Activated CD4-positive, CD25-positive, alpha-beta regulatory T cell treated with anti-CD3 and anti-CD28 coated beads, Interleukin-2, amount 50 U/mL, for 16 hours (primary cell): ENCODE measurements at places on chromosomes 6 and 20.

DNA sequence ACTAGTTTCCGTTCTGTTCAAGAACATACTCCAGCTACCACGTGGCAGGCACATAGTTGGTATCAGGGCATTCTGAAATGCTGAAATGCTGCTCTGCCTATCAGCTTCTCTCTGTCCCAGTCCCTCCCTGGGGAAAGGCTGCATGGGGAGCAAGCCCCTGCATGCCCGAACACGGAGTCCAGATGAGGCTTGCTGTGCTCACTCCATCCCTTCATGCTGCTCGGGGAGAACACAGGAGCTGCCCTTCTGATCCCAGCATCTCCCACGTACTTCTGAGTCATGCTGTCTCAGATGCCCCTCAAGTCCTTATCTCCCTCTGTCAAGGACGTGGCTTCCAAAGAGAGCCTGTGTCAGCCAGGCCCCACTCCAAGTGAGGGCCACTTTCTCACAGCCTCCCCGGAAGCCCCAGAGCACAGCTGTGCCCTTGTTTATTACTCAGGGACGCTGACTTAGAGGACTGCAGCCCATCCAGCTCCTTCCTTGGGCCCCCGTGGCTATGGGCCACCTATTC, 29.4 kb downstream of the THBS2 start:
- DNase-seq = no peak

DNA sequence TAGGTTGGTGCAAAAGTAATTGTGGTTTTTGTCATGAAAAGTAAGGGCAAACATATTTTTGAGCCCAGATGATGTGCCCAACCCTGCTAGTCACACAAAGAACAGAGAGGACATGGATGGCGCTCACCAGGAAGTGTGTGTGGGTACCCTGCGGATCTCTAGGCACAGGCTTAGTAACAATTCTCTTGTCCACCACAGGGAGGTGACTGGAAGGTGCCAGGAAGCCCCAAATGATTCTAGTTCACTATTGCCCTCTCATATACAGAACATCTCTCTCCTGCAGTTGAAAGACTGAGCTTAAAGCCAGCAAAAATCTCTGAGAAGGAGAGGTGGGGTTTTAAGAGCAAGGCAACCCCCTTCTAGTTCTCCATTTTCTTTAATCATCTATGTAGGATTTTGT, 272.1 kb upstream of the TAB2 start:
- no peak for DNase-seq

DNA sequence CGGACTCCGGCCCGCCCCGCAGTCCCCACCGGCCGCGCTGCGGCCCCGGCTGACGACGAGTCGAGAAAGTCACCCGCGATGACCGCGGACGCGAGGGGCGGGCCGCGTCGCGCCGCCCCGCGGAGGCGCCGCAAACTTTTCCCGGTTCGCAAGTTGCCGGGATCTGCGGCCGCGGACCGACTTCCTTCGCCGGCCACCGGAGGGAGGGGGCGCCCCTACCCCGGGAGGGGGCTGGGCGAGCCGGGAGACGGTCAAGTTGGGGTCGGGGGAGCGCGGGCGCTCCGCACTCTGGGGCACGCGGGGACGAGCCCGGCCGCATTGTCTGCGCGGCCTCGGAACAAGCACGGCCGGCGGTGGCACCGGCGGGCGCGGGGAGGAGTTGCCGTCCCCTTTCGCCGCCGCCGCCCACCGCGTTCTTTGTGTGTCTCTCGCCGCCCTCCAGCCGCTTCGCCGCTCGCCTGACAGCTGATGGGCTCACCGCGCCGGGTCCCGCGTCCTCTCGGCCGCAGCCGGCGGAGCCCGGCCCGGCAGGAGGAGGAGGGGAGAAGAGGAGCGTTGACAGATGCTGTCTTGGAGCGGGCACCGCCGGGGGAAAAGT, 131.6 kb downstream of the OGFRL1 start:
- no peak for DNase-seq

DNA sequence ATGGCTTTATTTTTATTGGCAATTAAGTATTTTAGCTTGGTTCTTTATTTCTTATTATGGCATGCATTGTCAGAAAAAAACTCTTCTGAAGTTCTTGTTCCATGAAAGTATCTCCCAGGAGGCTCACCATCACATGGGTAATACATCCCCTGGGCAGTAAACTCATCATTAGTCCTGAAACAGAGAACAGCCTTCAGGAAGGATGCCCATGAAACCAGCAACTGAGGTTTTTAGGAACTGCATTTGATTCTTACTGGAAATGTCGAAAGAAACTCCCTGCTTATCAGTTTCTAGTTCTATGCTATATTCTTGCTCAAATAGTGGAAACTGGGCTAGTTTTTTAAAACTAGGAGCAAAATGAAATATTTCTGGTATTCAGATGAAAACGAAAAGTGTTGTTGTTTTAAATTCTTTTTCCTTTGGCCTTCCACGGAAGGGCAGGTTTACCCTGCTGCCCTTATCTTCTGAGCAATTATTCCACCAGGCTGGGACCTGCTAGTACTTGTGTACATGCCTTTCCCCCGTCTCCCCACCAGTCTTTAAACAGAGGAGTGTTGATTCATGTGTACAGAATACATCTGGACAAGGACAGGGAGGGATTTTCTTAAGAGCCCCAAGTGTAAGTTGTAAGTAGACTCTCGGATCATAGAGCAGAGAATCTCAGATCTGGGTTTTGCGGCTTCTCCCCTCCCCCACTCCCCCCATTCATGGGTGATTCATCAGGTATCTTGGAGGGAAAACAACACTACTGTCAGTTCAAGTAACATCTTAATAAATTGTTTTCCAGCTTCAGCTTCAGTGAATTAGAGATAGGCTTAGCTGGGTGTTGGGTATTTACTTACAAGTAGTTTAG, 81.5 kb downstream of the RTN4IP1 start:
- DNase-seq = no peak

GRCh38 chr6:101393251-101393828, at the start of gene GRIK2:
Gene GRIK2 (plus strand): TSS chr6:101393708.
- no peak for DNase-seq
